ENCODE measurements at places on chromosomes 7 and 10.

DNA sequence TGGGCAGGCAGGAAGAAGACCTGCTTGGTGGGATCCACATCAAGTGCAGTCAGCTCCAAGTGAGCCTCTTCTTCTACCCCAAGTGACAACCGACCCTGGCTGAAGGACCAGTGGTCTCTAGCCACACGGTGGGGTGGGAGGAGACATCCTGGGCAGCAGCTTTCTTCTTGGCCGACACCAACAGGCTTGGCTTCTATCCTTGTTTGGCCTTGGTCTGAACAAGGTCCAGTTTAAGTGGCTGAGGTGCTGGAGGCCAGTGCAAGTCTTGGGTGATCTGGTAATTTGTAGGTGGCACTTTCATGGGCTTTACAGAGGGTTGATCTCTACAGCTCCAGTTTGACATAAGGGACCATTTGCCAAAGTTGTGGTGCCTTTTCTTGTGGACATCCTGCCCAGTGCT is 63.6 kb upstream of the PDCD4 start:
- DNase-seq: no peak

GRCh38 chr7:150356265-150356897 is 12.2 kb upstream of the REPIN1 start:
- peak; percentile 56 for DNase-seq

DNA sequence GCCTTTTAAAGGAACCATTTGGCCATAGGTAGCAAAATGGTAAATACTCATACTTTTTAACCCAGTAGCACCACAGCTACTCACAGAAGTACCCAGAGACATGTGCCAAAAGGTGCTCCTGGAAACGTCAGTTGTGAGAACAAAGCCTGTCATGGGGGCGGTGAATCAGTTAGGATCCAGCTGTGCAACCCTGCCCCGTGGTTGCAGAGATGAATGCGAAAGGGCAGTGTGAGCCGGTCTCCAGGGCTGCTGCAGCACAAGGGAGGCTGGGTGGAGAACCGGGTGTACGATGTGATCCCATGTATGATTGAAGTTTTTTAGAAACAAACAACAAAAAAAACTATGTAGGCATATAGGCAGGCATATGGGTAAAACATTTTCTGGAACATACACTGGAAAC is 1.3 kb upstream of the LRRC18 start:
- no peak for DNase-seq

GRCh38 chr10:7310076-7310475 is 100.8 kb downstream of the SFMBT2 start:
- no peak for DNase-seq

DNA sequence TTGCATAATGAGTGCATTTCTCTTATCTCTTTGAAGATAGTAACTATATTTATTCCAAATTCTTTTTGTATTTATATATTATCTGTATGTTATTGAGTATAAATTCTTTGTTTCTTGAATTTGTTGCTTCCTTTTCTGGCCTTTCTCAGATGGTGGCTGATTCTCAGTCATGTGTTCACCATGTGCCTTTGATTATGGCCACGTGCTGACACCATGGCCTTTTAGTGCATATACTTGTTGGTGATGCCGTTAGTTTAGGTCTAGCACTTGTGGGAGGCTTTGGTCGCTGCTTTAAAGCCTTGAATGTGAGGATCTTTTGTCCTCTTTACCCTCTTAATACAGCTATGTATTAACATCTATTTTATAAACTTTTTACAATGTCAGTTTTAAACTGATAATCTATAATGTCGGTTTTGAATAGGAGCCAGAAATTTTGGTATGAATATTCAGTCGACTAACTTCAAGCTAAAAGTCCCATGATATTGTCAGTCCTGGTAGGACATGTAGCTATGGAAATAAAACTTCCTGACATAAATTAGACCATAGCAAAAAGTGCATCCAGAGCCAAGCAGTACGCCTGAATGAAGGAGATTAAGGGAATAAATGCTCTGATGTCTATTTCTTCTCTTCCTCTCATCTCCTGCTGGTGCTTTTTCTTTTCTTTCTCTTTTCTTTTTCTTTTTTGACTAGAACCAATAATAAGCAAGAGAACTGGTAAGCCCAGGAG is 130.3 kb downstream of the GNAI1 start:
- DNase-seq: no peak

DNA sequence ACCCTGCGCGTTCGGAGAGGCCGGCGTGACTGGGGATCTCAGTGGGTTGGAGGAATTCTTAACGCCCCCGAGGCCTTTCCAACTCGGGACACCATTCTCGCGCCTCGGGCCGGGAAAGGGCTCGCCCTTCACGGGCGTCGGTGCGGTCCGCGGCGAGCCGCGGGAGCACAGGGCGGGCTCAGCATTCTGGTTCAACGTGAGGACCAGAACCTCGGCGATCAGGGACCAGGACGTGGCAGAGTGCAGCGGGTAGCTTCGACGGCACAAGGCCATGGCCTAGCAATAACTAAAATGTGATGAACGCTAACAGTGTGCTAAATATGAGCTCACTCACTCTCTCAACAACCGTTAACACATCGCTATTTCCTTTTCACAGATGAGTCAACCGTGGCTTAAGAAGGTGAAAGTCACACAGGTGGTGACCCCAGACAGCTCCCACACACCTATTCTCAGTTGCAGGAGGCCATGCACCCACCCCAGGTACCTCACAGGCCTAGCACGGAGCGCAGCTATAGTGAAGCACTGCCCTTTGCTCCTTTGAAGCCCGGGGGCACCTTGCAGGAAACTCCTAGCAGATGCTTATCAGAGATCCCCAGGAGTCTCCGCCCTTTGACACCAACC is 4.5 kb upstream of the EMX2 start:
- DNase-seq: no peak

DNA sequence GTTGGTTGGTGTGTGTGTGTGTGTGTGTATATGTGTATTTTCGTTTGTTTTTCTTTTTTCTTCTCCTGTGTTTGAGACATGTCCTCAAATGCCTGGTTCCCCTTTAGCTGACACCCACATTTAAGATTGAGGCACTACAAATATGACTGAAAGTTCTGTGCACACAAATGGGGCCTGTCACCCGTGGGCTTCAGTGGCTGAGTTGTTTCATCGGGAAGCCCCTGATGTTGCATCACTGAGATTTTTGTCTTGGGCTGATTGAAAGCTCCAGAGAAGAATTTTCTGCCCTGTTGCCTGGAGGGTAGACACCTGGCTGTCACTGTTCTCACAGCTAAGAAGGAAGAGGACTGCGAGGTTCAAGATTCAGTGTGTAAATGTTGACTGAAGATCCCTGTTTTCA is 283.8 kb upstream of the C7orf33 start:
- no peak for DNase-seq

- DNase-seq: no peak
Observed at GRCh38 chr7:144830811-144831210, 5.0 kb downstream of the TPK1 start.

DNA sequence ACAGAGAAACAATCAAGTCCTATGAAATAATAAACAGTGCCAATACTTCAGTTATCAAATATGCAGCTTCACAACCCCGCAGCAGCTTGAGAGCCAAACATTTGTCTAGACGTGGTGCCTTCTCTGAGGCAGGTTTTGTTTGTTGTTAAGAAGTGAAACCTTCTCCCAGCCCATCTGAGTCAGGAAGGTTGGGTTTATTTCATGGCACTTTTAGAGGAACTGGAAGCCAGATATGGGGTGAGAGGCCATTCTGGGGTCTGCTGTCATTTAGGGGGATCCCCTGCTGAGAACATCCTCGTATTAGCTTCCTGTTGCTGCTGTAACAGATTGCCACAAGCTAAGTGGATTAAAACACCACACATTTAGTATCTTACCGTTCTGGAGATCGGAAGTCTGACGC is 113.6 kb downstream of the GRK5 start:
- DNase-seq: no peak

DNA sequence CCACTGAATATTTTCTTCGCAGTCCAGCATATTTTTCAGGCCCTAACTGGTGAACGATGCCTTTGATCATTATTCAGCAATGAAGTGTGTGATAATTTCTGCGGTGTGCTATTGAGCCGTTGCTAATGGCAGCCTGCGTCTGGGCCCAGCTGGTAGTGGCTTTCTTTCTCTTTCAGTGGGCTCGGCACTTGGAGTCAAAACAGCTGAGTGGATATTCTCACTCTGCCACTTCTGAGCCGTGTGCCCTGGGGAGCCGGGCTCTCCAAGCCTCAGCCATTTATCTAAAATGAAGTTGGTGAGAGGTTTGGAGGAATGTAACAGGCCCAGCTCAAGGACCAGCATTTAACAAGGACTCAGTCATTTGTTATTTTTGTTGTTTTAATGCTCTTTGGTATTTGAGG is 87.5 kb upstream of the IFRD1 start:
- DNase-seq: no peak

- DNase-seq: no peak
Observed at GRCh38 chr10:126058507-126058906, 162.1 kb downstream of the FANK1 start.

DNA sequence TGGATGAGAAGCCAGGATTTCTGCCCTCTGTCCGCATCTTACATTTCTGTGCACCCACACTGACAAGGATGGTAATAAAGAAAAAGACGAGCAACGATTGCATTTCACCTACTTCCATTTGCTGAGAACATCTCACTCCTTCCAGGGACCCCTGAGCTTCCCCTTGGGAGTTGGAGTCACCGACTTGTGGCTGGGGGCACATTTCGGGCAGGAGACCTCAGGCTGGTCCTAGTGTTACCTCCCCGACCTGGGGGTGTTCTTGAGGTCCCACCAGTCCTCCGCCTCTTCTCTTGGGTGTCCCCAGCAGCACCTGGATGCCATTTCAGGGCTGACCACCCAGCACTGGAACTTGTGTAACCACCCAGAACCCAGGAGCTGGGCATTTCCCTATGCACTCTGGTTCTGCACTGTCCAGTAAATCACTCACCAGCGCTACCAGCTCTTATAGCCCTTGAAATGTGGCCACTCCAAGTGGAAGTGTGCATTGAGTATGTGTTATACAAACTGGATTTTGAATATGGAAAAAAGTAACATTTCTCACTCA is 84.9 kb downstream of the LANCL2 start:
- DNase-seq: no peak

GRCh38 chr7:105675934-105676371 is 94.7 kb upstream of the EFCAB10 start:
- peak; percentile 75 for DNase-seq

- DNase-seq: no peak
Observed at GRCh38 chr7:93365341-93365740, 133.2 kb downstream of the VPS50 start.

DNA sequence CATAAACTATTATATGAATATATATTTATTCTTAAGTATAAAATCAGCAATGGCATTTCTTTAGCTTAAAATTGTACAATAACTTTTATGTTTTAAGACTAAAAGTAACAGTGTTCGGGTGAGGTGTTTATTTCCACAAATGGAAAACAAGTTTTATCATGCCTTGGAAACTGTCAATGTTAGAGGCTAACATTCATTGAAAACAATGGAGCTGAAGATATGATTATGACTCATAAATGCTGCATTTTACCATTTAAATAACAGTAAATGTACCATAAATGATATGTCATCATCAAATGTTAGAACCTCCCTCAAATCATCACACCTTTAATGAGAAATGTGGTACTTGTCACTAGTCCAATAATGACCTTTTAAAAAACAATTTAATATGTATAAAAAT is 897.3 kb downstream of the PCDH15 start:
- no peak for DNase-seq

- DNase-seq: no peak
Observed at GRCh38 chr10:18368682-18369081, 228.5 kb downstream of the CACNB2 start.

DNA sequence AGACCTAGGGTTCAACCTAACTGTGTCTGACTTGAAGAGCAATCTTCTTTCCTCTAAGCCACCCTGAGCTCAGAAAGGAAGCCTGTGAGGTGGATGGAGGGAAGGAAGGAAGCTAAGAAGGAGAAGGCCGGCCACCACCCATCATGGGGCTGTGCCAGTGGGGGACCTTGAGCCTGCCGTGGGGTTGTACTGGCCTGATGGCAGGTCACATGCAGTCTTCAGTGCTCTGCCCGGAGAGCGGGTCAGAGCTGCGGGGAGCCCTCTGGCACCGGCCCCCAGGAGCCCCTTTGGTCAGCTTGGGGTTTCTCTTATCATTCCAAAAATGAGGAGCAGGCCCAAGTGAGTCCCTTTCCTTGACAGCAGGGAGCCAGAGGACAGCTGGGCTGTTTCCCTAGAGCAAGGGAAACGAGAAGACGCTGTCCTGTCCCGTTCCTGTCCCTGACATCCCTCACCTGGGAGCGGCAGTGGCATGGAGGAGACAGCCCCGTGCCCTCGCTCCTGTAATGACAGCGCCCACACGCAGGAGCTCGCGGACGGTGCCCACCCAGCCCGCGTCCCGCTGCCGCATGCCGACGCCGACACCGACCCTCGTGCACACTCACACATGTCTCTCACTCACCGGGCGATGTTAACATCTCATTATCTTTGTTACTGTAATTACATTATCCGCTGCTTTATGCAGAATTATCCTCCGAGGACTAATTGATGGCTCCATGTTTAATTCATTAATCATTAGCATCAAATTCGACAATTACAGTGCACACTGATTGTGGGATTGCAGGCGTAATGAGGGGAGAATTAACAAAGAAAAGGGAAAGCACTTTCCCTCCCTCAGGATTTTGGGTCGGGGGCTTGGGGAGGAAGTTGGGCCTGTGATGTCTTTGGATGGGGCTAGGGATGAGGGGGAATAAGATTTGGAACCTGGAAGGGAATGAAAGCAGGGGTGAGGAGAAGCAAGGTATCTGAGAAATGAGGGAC is 31.3 kb downstream of the GBX1 start:
- DNase-seq: no peak

GRCh38 chr10:851901-852300 is 79.6 kb downstream of the LARP4B start:
- no peak for DNase-seq

GRCh38 chr7:94368371-94368791 is 26.3 kb upstream of the COL1A2 start:
- DNase-seq: no peak

DNA sequence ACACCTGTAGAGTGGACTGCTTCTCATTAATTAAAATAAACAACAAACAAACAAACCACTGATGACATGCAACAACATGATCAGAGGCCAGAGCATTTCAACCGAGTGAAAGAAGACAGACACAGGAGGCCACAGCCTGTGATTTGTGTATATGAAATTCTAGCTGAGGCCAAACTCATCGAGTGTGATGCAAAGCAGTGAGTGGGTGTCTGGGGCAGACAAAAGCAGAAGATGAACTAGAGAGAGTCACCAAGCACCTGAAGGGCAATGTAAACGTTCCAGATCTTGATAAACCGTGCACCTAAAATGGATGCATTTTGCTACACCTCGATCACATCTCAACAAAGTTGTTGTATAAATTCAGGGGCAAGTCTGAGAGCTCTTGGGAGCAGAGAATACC is 108.4 kb downstream of the KLF6 start:
- DNase-seq: no peak

- DNase-seq: no peak
Observed at GRCh38 chr7:157444843-157445135, 108.0 kb downstream of the DNAJB6 start.
